T-helper 17 cell (primary cell): ENCODE measurements at places on chromosomes 12 and 14. TPM values are rescaled to one million over a fixed set of nuclear protein-coding genes. Genes with fewer than 3 reads are reported as not detected.

DNA sequence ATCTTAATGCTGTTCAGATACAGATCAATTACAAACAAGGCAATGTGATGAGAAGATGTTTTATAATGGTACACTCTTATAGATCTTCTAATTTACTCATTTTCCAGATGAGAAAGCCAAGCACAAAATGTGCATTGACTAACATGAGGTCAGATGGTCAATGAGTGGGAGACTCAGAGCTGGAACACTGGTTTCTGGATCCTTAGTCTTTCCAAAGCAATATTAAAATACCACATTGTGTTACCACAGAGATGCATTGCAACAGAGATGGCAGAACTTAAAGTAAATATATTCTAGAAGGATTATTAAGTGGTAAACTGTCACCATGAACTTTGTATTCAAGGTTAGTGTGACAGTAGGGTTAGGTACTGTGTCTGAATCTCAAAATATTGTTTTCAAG lies 113.6 kb downstream of the SLC15A5 start:
- no peak for DNase-seq

- DNase-seq, result no peak
Observed at GRCh38 chr14:103316721-103317121, 17.3 kb upstream of the EIF5 start.

The PIANP gene
- 1.9 TPM for total RNA-seq

The C14orf132 gene
- total RNA-seq, result 1.7 TPM
